ENCODE measurements at places on chromosomes 16 and 17. TPM values are rescaled to one million over a fixed set of nuclear protein-coding genes. Genes with fewer than 3 reads are reported as not detected.
A peak's percentile ranks its signal among the peaks of the same experiment; 100 is the strongest.

DNA sequence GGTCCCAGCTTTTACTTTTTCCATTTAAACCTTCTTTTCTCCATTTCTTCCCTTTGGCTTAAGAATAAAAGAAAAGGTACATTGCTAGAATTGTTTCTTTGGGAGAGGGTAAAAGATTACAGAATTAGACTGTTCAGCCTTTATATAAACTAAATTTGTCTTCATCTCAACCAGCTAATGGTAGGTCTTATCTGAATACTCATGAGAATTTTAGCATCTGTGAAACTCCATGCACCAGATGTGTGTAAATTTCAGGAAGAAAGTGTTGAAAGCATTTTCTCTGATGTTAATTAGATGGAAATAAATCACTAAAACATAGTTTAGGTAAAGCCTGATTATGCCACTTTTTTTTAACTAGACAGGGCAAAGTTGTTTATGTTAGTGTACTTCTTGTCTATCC, 24.9 kb downstream of the NQO1 start:
- DNase-seq, result no peak

DNA sequence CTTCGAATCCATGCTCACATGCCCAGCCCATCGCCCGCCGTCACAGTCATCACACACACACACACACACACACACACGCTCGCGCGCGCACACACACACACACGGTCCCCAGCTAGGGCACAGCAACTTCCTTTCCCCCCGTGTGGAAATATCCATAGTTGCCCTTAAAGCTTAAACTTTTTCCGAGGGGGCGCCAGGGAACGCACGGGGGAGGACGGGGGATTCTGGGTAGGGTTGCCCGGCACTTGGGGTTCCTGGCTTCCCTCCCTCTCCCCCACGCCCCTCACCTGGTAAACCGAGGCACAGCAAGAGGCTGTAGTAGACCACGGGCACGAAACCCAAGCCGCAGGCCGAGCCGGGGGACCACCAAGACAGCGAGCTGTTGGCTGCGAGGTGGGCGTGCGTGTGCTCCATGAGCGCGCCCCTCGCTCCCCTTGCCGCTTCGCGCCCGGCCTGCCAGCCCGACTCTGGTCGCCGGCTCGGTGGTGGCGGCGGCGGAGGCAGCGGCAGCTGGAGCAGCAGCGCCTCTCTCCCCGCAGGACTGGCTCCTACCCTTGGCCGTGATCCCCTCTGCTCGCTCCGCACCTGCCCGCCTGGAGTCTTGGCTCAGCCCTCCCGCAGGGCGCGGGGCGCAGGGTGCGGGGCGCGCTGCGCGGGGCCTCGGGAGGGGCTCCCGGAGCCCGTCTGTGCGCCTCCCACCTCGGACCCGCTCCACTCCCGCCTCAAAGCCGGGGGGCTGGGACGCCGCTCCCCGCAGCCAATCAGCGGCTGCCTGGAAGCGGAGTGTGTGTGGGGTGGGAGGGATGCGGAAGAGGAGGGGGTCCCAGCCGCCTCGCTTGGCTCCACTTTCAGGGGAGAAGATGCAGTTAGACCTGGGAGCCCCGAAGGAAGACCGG, at the start of gene GPR139:
GPR139 (minus strand) TSS at position 688 of the 896 bp plus-strand sequence; CDS start at position 414, 274 bp downstream.
- DNase-seq, result peak; percentile 61

GRCh38 chr16:58198022-58198683, at the start of gene CSNK2A2:
Gene CSNK2A2 (minus strand): TSS chr16:58198106. CDS start chr16:58197736, 370 bp downstream.
- DNase-seq, result no peak

- no peak for DNase-seq
These were observed 15.1 kb downstream of the NQO1 start for GRCh38 chr16:69711115-69711740.

Gene PRR29
- not detected for total RNA-seq

Gene CYBA
- 188 TPM for total RNA-seq
